Brain microvascular endothelial cell (primary cell): ENCODE measurements at places on chromosomes 5 and 9.

GRCh38 chr9:32554107-32554506 is 1.7 kb upstream of the TOPORS start:
- no peak for DNase-seq

DNA sequence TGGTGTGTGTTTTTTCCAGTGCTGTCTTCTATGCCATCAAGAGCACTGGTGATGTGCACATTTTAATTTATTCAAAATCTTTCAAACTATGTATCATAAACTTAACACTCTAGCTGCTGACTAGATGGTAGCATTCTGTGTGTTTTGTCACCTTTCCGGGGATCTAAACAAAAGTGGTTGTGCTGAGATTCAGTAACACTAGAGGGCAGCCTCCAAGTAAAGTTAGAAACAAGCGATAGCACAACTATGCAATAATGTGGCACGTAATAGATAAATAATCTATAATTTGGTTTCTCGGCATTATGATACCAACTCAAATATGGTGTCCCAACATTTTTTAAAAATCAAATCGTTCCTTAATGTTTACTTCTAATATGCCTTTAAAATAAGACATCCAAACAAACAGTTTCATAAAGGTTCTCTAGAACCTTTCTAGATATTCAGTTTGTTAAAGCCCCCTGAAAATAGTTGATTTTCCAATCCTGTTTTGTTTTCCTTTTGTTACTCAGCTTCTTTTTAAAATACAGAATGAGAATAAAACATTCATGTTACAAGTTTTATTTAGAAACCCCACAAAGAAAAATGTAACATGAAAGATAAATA is 16.9 kb downstream of the SEMA6A start:
- no peak for DNase-seq

DNA sequence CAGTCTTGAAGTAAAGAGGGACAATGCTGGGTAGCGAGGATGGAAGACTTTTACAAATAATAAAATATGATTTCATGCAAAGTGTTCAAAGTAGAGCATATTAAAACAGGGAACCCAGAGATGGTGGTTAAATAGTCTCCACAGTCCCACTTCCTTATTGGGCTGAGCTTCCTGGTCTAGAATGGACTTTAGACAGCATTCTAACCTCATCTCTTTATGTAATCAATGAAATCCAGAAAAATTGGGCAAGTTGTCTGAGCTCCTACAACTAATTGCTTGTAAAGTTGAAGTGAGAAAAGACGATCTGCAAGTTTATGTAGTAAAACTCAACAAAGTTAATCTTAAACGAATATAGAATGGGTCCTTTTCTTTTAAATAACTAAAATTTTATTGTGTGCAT is 328.9 kb downstream of the PJA2 start:
- no peak for DNase-seq

- no peak for DNase-seq
Observed at GRCh38 chr9:97997330-97998276, 14.5 kb downstream of the ANP32B start.

DNA sequence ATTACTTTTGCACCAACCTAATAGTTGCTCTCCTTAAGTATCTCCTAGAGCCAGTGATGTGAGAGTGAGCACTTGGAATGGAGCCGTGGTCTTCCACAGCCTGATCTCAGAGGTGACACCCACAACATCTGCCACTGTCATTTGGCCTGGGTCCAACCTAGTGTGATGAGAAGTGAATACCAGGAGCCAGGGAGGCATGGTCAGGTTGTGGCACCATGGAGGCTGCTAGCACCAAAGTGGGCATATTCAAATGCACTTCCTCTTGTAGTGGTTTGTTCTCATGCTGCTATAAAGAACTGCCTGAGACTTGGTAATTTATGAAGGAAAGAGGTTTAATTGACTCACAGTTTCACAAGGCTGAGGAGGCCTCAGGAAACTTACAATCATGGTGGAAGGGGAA is 22.6 kb upstream of the CEP72 start:
- DNase-seq = no peak
